Pulmonary artery endothelial cell (primary cell): ENCODE measurements at places on chromosomes 5 and 9.
A peak's percentile ranks its signal among the peaks of the same experiment; 100 is the strongest.

GRCh38 chr5:119417891-119418605 is 34.2 kb upstream of the HSD17B4 start:
- no peak for DNase-seq

GRCh38 chr9:3124001-3124400 is 280.1 kb upstream of the PUM3 start:
- DNase-seq: no peak

DNA sequence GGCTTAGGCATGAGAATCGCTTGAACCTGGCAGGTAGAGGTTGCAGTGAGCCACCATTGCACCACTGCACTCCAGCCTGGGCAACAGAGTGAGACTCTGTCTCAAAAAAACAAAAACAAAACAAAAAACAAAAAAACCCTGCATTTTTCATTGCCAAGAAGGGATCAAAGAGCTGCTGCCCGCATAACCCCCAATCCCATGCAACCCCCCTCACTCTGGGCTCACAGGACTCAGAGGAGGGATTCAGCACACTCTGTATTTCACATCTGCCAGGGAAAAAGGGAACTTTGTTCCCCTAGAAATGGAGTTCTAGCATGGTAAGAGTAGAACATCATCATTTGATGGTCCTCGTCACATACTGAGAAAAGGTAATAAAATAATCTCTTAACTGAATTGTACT is 153.9 kb upstream of the GNA14 start:
- no peak for DNase-seq

GRCh38 chr5:20158006-20158405 is 170.0 kb upstream of the CDH18 start:
- no peak for DNase-seq

GRCh38 chr9:95923794-95924193 is 48.3 kb downstream of the ERCC6L2 start:
- DNase-seq: no peak

DNA sequence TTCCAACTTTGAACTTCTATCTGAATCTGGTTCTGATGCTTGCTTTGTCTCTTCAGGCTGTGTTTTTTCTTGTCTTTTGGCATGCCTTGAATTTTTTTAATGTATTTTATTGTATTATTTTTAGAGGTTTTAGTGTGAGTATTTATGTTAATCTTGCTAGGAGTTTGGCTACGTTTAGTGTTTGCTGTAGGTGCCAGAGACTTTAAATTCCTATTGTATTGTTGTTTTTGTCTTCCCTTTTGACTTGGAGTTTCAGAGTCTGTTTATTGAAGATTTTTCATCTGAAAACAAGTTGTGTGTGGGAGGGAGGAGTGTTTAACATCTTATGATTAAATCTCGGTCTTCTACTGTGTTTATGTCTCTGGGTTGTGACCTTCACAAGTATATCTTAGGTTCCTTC is 956.8 kb downstream of the TLE1 start:
- no peak for DNase-seq

GRCh38 chr5:61933787-61934626 is 372.0 kb upstream of the KIF2A start:
- DNase-seq: peak; percentile 15

GRCh38 chr5:63127054-63127453 is 548.4 kb downstream of the LRRC70 start:
- DNase-seq: no peak

DNA sequence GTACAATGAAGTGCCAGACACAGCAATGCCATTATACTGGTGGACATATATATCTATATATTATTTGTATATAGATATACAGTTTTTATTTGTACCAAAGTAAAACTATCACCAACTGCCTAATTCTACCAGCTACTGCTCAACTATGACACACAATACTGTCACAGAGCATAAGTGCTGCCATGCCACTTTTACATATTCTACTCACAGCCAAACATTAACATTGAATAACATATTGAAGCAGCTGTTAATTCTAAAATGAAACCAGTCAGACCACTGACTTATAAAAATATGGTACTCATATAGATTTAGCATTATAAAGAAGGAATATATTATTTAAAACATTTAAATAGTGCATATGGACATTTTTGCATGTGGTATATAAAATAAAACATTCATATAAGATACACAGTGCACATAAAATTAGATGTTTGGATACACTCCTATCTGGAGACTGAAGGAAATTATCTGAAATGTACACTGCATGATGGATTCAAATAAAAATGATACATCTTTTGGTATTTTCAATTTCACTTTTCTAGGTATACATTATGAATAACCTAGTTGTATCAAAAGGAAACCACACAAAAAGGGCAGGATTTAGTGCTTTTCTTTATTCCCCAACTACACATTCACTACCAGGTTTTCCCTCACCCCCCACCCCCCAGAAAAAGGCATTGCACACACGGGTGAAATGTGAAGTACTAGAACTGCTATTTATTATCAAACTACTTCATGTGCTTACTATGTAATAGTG is 48.9 kb downstream of the PKD2L2 start:
- no peak for DNase-seq

- no peak for DNase-seq
Observed at GRCh38 chr9:115212125-115212605, 94.2 kb upstream of the TNC start.

DNA sequence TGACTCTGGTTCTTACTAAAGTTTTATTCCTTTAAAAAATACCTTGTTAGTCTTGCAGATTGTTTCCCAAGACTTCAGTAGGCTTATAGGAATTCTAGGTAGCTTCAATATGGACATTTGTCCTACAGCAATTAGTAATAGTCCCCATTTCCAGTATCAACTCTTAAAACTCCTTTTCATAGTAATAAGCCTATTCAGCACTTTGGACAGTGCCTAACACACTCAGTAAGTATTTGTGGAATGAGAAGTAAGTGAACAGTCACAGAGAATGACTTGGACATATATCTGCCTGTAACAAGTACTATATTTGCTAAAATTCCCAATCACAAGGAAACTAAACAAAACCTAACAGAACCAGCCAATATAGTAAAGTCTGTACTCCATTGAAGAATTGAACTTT is 1291.8 kb upstream of the DMAC1 start:
- no peak for DNase-seq

- no peak for DNase-seq
Observed at GRCh38 chr5:138109463-138110265, 25.8 kb downstream of the WNT8A start.

DNA sequence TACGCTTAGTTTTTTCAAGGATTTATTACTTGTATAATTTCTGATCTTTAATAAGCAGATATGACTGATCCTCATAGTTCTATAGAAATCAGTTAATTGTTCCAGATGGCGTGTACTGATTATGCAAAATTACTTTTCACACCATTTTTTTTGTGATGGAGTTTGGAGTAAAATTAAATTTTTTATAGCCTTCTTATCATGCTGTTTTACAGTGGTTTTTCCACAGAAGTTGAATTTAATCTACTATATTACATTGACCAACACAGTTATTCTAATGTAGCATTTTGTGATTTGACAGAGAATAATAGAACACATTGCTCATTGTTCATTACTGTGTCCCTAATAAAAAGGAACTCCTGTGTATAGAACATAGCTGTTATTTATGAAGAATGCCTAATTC is 111.1 kb downstream of the MVB12B start:
- DNase-seq: no peak
